ENCODE measurements at places on chromosomes 3 and 15. TPM values are rescaled to one million over a fixed set of nuclear protein-coding genes. Genes with fewer than 3 reads are reported as not detected.

The TMIE gene
- total RNA-seq: not detected

The GOLGA6L4 gene
- 0.15 TPM for total RNA-seq

The HYPK gene
- 31.1 TPM for total RNA-seq

The ETV5 gene
- total RNA-seq: 111 TPM

The PPARG gene
- total RNA-seq: not detected

GRCh38 chr15:32856753-32857152 is 138.9 kb downstream of the GREM1 start:
- H3K27me3 ChIP-seq: no peaks in the 10 kb centered on the region
- H3K36me3 ChIP-seq: no peaks in the 10 kb centered on the region
- H3K4me1 ChIP-seq: no peaks in the 10 kb centered on the region
- no peak overlapping the region for H3K27ac ChIP-seq
- H3K4me3 ChIP-seq: no peak overlapping the region

GRCh38 chr15:77057072-77057471 is 13.8 kb downstream of the TSPAN3 start:
- peaks cover 31% of the 10 kb centered on the region for H3K36me3 ChIP-seq
- no peak for DNase-seq
- H3K4me1 ChIP-seq: peaks cover 48% of the 10 kb centered on the region
- H3K27me3 ChIP-seq: no peaks in the 10 kb centered on the region
- no peak overlapping the region for H3K4me3 ChIP-seq
- H3K27ac ChIP-seq: peak overlapping the region; percentile 31

DNA sequence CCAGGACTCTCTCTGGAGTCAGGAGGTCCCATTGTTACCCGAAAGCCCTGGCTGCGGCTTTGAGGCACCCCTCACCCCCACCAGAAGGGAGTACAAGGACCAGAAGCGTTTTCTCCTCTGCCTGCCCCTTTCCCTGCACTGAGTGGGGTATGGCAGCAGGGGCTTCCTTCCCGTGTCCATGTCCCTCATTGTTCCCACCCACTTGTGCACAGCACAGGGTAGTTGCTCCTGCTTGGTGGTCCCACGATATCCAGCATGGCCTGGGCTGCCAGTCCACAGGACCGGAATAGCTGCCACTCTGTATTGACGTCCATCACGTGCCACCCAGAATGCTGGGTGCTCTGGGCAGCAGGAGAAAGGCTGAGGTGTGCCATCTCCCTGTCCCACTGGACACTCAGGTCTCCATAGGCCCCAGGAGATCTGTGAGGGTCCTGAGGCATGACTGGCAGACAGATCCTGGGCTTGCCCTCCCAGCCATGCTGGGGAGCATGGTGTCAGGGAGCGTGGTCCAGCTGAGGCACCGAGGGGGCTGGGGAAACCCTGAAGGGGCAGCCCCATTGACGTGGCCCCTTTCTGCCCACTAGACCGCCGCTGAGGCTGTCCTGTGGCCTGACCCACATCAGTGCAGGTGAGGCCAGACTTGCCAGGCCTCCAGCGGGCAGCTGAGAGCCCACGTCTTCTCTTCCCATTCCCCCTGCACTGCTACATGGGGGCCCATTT is 45.3 kb upstream of the SEC22A start:
- H3K27me3 ChIP-seq: no peaks in the 10 kb centered on the region
- H3K4me1 ChIP-seq: peaks cover 42% of the 10 kb centered on the region
- no peak overlapping the region for H3K27ac ChIP-seq

- H3K4me1 ChIP-seq: no peaks in the 10 kb centered on the region
- H3K36me3 ChIP-seq: no peaks in the 10 kb centered on the region
- no peaks in the 10 kb centered on the region for H3K27me3 ChIP-seq
Measured at GRCh38 chr15:98514034-98514622, 134.2 kb upstream of the IGF1R start.

DNA sequence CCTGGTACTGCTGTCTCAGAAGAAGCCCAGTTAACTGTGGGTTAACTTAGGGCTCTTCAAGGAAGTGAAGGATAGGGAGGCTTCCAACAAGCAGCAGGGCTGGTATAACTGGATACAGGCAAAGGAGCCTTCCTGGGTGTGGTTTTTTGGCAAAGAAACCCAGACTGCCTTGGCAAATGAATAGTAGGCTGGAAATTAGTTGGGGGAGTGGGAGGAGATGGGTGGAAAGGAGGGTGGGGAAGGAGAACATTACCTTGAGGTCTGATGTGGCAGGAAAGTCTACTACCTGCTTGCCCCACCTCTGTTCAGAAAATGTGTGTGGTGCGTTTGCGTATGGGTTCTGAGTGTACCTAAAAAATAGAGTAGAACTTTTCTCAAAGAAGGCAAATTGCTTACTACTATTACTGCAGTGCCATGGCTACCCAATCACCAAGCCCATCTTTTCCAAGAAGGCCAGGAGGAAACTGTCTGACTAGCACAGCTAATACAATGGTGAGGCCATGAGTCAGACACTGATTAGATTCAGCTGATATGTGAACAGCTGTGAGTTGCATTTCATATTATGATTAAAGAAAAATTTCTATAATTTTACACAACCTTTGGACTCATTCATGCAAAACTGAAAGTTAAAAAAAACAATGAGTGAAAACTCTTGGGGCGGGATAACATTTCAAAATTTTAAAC is 55.2 kb downstream of the SPTSSB start:
- no peak overlapping the region for H3K4me3 ChIP-seq
- H3K27me3 ChIP-seq: no peaks in the 10 kb centered on the region
- H3K4me1 ChIP-seq: peaks cover 9% of the 10 kb centered on the region
- no peaks in the 10 kb centered on the region for H3K36me3 ChIP-seq
- no peak for DNase-seq
- H3K27ac ChIP-seq: no peak overlapping the region

DNA sequence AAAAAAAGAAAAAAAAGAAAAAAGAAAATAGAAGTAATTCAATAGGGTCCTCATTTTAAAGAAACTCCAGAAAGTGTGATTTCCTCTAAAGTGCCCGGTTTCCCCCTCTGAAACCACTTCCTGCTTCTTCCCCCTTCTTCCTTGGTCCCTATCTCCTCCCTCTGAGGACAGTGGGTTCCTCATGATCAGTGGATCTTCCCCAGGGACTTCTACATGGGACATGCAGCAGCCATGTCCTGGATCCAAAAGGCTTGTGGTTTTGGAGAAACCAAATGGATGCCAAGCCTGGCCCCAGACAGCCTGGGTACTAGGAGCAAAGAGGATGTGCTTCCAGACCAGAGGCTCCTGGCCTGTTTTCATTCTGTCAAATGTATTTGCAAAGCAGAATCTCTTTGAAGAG is 26.6 kb upstream of the SMAD6 start:
- DNase-seq: no peak
- peaks cover 3% of the 10 kb centered on the region for H3K4me1 ChIP-seq
- no peak overlapping the region for H3K4me3 ChIP-seq
- H3K36me3 ChIP-seq: no peaks in the 10 kb centered on the region

DNA sequence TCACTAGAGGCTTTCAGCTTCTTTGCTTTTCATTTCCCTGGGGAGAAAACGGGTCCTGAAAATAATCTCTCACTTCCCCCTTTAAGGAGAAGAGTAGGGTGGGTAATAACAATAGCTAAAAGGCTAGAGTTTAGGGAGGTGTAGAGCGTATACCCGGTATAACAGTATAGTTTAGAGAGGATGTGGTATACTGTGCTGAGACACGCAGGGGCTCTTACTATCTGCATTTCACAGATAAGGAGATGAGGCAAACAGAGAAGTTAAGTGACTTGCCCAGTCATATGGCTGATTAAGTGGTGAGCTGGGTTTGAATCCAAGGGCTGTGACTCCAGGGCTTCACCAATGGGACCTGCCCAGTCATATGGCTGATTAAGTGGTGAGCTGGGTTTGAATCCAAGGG is 15.0 kb upstream of the KCNMB3 start:
- peak overlapping the region; percentile 72 for H3K4me3 ChIP-seq
- no peaks in the 10 kb centered on the region for H3K27me3 ChIP-seq
- H3K4me1 ChIP-seq: peaks cover 53% of the 10 kb centered on the region

GRCh38 chr15:46129145-46129544 is 494.3 kb downstream of the SQOR start:
- H3K27ac ChIP-seq: no peak overlapping the region
- H3K4me1 ChIP-seq: no peaks in the 10 kb centered on the region
- H3K36me3 ChIP-seq: no peaks in the 10 kb centered on the region
- DNase-seq: no peak
- H3K4me3 ChIP-seq: no peak overlapping the region
- no peaks in the 10 kb centered on the region for H3K27me3 ChIP-seq
